ENCODE measurements at places on chromosomes 3 and 15.
A peak's percentile ranks its signal among the peaks of the same experiment; 100 is the strongest.

DNA sequence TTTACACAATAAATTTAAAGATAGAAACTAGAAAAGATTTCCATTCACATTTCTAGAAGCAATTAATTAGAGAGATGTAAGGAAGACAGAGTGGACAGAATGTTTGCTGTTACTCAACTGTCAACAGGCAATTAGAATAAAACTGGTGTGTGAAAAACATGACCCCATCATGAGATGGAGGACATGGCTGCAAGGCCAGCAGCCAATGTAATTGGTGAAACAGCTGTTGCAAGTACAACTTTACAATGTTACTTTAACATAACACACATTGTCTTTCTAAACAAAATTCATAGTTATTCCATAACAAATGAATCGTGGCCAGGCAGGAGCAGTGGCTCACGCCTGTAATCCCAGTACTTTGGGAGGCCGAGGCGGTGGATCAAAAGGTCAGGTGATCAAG is 28.6 kb upstream of the STAG1 start:
- DNase-seq = no peak

DNA sequence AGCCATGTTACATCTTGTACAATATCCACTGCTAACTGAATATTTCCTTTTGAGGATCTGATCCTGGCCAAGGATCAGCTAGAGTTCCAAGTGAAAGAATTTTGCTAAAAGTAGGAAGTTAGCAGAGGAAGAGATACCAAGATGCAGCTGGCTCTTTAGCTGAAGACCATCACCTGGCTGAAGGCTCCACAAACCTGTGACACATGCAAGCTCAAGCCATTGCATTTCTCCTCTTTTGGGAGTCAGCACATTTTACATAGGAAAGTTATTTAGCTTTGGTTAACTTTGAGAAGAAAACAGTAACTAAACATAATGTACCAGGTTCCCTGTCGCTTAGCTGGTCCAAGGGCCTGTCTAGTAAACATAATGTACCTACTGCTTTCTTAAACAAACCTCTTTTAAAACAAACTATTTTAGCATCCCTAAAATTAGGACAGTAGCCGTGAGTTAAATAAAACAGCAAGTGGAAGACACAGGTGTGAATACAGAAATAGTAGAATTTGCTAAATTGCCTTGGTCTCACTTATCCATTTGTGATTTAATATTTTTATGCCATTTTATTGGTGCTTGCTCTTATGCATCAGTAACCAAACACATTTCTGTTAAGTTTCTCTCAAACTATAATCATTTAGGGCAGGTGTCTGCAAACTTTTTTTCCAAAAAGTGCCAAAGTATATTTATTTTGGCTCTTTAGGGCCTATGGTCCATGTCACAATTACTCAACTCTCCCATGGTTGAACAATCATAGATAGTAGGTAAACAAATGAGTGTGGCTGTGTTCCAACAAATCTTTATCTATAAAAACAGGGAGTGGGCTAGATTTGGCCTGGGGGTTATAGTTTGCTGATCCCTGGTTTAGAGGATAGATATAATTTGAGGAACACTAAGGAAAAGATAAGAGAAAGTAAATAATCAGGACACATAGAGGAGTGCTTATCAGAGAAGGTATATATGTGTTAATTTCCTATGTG is 11.2 kb downstream of the GCSAM start:
- DNase-seq = no peak

DNA sequence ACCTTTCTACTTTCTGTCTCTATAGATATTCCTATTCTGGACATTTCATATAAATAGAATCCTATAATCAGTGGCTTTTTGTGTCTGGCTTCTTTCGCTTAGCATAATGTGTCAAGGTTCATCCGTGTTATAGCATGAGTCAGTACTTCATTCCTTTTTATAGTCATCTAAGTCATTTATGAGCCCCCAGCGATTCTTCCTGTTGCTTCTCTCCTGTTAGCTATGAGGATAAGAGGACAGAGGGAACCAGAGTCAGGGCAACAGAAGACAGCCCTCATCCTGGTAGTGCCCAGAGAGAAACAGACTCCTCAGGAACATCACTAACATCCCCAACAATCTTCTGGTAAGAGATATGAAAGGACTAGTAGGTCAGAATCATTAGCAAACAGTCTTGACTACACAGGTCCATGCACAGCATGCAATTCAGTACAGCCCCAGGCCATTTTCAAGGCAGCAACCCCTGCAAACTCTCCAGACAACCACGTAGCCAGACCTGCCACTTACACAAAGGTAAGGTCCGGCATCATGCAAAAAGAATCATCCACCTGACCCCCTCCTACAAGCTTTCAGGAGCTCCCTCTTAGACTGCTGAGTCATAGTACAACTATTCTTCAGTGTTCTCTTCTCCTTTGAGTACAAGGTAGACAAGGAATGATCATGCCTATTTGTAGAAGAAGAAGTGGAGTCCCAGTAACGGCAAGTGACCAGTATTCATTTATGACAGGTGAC is 91.5 kb downstream of the MYLK start:
- DNase-seq = no peak

DNA sequence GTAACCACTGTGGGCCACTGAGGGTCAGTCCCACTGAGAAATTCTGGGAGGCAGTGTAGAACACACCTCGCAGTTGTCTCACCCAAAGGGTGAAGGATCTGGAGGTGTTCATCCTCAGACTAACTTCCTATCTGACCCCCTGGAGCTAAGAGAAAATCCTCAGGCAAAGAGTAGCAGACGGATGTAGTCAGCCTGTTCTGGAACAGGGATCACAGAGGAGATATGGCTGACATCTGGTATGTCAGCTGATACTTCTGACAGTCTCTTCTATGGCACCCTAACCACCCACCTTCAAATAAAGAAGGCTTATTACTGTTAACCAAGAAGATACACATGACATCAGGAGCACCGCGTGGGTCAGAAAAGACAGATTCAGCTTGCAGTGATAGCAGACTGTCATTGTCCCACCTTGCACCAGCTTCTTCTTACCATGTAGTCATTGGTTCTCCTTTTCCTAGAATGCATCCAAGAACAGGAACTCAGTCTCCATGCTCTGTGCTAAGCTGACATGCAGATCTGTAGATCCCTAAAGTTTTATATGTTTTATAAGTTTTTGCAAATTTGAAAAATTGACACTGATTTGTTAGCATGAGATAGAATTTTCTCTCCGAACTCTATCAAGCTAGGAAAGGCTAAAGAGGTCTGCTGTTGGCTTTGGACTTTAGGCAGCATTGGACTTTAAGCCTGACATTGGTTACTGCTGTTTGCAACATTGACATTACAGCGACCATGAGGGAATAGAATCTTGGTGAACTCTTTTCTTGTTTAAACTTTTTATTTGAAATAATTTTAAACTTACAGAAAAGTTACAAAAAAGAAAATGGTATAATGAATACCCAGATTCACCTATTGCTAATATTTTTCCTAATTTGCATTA is 60.4 kb downstream of the KBTBD12 start:
- no peak for DNase-seq

- no peak for DNase-seq
These were observed 124.3 kb downstream of the TIGIT start for GRCh38 chr3:114418107-114418506.

GRCh38 chr15:48657950-48658591 is 12.6 kb upstream of the FBN1 start:
- DNase-seq = no peak

GRCh38 chr15:65912235-65912634 is 42.9 kb downstream of the RAB11A start:
- DNase-seq = no peak

DNA sequence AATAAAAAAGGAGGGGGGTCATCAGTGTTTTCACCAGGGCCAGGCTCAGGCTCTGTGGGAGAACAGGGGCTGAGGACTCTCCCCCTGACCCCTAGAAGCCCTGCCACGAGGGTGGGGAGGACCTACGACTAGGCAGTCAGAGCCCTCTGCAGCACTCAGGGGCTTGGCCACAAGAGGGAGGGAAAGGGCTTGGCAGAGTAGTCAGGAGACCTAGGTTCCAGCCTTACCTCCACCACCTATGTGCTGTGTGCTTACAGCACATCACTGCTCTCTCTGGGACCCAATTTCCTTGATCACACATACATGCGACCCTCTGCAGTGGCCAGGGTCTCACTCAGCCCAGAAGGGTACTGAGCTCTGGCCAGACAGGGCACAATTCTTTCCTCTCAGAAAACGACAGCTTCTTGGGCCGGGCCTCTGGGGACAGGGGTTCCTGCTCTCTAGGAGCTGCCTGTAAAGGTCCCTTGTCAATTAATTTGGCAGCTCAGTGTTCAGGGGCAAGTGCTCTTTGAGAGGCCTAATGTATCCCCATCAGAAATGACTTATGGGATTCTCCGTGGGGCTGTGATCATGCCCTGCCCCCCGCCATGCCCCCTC is 16.4 kb upstream of the SKIC8 start:
- DNase-seq = no peak

DNA sequence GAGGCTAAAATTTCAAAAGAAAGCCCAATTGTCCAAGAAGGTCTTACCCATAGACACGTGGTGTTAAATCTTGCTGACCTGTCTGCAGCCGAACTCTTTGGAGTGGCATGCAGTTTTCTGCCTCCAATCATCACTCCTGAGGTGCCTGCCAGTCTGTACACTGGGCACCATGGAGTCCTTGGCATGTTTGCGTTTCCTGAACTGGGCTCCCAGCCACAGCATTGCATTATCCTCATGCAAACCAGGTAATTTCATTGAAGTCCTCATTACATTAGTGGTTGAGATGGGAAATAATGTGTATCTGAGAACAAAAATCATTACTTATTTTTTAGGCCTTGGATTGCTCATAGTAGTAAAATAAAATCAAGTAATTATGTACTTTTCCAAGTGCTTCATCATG is 152.3 kb downstream of the AKAP13 start:
- no peak for DNase-seq

GRCh38 chr3:50430950-50431435 is 71.7 kb upstream of the TMEM115 start:
- no peak for DNase-seq

DNA sequence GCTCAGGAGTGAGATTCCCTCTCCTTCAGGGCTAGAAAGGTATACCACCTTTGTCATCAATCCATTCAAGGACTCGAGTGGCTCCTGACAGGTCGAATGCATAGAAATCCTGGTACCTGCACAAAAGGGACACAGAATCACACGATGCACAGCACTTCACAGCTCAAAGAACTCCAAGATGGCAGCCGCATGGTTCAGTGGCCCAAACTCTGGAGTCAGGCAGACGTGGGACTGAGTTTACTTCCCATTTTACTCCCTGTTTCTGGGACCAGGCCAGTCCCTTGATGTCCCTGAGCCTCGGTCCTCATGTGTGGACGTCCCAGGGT is 536 bp downstream of the WDR73 start:
- no peak for DNase-seq

GRCh38 chr3:44198284-44199269 is 43.1 kb upstream of the TOPAZ1 start:
- DNase-seq = peak; percentile 79

- no peak for DNase-seq
These were observed 27.9 kb downstream of the IQSEC1 start for GRCh38 chr3:13045241-13045903.

- DNase-seq = peak; percentile 47
These were observed at the start of gene PYGO1 for GRCh38 chr15:55588070-55588814. Gene PYGO1, minus strand, starts transcription at chr15:55588345. Its CDS starts 462 bp downstream, at chr15:55587883.

DNA sequence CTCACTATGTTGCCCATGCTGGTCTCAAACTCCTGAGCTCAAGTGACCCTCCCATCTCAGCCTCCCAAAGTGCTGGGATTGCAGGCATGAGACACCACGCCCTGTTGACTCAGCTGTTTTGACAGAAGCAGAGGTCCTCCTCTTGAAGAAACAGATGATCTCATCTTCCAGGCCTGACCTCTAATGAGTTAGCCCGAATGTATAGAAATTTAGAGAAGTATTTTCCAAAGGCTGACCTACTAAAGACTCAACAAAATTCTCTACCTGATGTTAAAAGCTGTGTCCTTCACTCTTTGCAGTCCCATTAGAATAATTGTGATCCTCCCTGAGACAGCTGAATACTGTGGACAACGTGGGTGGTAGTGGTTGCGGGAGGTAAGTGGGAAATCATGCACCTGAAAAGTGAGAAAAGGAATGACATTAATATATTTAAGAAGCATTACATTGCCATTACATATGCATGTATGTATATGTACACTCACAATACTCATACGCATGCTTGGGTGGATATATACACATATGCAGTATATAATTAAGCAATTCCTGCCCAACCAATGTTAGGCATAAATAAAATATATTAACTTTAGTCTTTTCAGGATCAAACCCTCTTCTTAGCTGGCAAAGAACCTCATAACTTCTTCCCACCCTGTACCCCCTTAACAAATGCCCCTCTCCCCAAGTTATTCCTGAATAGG is 204.6 kb upstream of the NR2F2 start:
- no peak for DNase-seq

- peak; percentile 68 for DNase-seq
These were observed at the start of gene RHOV for GRCh38 chr15:40873694-40874561. Gene RHOV, minus strand, starts transcription at chr15:40874234. Its CDS starts 95 bp downstream, at chr15:40874139.

DNA sequence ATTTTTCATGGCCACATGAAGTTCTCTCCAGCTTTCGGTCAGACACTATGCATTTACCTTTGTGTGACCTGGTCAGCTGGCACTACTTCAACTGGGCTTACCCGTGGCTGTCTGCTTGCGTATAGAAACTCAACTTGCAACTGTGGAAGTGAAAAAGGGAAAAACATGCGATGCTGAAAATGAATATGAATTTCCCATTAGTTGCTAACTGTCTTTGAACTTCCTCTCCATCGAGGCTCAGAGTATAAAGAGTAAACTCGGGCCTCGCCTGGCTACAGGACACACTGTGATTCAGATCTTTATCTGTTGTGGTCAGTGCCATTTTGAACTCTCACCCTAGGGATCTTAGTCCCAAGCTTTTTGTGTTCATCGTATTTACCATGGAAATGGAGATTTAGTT is 26.8 kb downstream of the NFKBIZ start:
- DNase-seq = no peak

DNA sequence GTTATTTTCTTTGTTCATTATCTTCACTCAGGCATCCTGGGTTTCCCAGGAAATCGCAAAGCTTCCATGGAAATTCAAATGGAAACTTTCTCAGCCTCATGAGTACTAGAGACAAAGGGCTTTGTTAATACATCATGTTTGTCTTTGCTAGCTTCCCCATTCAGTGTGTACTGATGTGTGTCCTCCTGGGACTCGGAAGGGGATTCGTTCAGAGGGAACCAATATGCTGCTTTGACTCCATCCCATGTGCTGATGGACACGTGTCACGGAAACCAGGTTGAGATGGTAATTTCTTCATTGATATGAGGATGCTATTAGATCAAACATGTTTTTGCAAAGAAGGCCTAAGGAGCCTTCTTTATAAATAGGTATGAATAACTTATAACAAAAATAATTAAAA is 87.0 kb upstream of the KCNAB1 start:
- no peak for DNase-seq

GRCh38 chr3:21879184-21879886 is 128.3 kb upstream of the ZNF385D start:
- DNase-seq = no peak

GRCh38 chr15:55687792-55688191 is 55.2 kb downstream of the PRTG start:
- no peak for DNase-seq

All from activated CD4-positive, alpha-beta T cell treated with anti-CD3 and anti-CD28 coated beads for 48 hours (primary cell).